ENCODE measurements at places on chromosomes 7 and 10. TPM values are rescaled to one million over a fixed set of nuclear protein-coding genes. Genes with fewer than 3 reads are reported as not detected.
A peak's percentile ranks its signal among the peaks of the same experiment; 100 is the strongest.

The GARIN1A gene
- 3.4 TPM for total RNA-seq

The PDK4 gene
- 797 TPM for total RNA-seq

DNA sequence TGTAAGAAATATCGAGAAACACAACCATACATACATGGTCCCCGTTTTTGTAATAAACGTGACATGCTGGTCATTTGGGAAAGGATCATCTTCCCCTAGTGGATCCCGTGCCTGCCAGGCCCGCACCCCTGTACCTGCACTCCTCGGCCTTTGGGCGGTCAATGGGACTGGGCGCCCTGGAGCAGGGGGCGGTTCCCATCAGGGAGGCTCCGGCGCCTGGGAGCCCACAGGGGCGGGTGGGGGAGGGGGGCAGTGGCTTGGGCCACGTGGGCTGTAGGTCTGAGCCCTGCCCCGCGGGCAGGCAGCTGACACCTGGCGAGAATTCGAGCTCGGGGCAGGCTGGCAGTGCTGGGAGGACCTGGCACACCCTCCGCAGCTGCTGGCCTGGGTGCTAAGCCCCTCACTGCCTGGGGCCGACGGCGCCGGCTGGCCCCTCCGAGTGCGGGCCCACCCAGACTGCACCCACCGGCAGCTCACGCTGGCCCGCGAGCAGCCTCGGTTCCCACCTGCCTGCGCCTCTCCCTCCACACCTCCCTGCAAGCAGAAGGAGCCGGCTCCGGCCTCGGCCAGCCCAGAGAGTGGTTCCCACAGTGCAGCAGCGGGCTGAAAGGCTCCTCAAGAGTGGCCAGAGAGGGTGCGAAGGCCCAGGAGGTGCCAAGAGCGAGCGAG is 361.6 kb upstream of the GRM3 start:
- no peak for DNase-seq

The LRRC4 gene
- total RNA-seq = 3.2 TPM

GRCh38 chr7:137130751-137131158 is 212.8 kb downstream of the PTN start:
- DNase-seq = no peak

- DNase-seq = no peak
Observed at GRCh38 chr7:18268571-18268970, 227.0 kb upstream of the HDAC9 start.

The PDE1C gene
- total RNA-seq = 30.1 TPM

DNA sequence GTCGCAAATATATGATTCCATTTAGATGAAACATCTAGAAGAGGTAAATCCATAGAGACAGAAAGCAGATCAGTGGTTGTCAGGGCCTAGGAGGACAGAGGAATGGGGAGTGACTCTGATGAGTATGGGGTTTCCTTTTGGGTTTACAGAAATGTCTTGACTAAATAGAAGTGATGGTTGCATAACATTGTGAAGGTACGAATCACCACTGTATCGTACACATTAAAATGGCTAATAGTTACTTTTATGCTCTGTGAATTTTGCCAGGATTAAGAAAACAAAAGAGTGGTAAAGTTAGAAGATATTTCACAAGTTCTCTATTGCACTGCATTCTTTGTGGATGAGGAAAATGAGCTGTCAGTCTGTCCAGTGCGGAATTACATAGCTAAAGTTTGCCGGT is 407.4 kb downstream of the KCNMA1 start:
- DNase-seq = no peak

GRCh38 chr10:43955002-43955596 is 306.4 kb upstream of the ZNF32 start:
- no peak for DNase-seq

The HNRNPA2B1 gene
- total RNA-seq = 168 TPM

The PON3 gene
- total RNA-seq = 8.5 TPM

GRCh38 chr7:15176089-15176488 is 273.5 kb upstream of the DGKB start:
- no peak for DNase-seq

The MYL10 gene
- not detected for total RNA-seq

DNA sequence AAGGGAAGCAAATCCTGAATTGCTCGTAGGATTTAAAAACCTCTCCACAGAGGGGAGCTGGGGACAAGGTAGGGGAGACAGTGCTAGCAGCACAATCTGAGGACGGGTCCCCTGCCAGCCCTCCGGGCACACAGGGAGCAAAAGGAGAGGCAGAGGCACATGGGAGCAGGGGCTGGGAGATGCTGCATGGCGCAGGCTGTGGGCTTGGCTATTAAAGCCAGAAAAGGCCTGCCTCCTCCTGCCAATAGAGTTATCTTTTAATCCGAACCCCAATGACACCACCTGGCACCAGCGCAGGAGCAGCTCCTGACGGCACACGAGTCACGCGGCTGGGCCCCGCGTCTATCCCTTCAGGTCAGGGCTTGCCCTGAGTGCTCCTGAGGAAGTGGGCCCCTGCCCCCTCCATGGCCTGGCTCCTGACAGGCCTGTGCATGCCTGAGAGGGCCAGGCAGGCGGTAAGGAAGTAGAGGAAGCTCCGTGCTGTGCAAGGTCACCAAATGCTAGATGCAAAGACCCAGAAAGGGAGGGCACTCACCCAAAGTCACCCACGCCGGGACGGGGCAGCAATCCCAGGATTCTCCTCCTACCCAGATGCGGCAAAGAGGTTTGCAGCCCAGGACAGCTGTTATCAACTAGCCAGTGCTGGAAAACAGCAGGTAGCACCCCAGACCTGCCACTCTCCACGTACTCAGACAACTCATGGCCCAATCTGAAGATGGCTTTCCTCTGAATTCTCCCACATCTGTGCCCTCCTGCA is 28.1 kb downstream of the DLG5 start:
- DNase-seq = peak; percentile 92

DNA sequence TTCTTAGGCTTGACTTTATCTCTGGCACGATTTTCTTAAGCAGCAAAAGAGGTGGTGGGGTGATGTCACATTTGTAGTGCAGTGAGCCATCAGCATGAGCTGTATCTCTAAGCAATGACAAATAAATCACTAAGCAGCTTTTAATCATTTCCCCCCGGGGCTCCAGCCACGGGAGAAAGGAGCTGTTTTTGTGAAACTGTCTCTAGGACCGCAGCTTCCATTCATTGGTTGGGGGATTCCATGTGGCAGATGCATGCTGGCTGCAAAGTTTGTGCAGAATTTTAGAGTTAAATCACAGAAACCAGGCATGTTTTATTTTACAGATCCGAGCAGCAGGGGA is 464 bp downstream of the KIAA1217 start:
- no peak for DNase-seq

- no peak for DNase-seq
Observed at GRCh38 chr7:100806276-100806675, 21.0 kb downstream of the EPHB4 start.

- no peak for DNase-seq
Observed at GRCh38 chr10:12631216-12631615, 281.9 kb downstream of the CAMK1D start.

DNA sequence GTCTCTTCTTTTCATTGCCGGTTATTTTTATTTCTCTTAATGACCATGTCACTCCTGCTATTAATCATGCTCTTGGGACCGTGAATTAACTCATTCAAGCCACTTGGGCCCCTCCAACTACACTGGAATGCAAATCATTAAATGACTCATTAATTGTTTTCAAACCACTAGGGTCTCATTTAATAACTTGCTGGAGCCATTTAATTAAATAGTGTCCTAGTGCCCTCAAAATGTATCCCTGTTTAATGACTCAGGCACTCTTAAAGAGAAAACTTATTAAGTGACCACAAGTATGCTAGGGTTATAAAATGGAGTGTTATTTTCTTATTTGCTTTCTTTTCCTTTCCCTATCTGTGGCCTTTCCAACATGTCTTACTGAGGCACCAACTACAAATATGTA is 73.0 kb downstream of the PLXDC2 start:
- no peak for DNase-seq

DNA sequence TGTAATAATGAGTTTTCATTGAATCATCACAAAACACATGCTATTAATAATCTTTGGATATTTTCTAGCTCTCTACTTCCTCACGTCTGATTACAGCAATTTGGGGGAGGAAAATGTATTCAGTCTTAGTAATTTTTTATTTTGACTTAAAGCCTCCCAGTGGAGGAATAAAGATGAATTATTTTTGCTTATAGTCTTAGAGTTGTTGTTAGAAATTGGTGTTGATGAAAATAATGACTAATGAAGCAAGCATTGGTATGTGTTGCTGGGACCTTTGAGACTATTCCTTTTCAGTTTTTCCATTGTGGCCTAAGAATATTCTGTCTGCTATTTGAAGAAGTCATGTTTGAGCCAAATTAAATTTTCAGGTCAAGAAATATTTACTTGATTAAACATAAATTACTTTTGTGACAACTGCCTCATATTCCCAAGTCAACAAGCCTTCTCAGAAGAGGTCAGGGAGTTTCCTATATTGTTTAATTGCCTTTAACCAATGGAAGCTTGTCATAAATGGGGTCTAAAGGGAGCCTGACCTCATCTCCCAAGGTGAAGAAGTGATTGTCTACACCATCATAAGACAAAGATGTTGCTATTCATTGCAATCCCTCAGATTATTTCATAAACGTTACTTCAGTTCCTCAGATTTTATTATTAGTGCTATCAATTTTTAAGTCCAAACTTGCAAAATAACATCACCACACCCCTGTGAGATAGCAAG is 90.0 kb downstream of the ST7 start:
- no peak for DNase-seq

GRCh38 chr7:28606421-28606820 is 194.1 kb downstream of the CREB5 start:
- no peak for DNase-seq

DNA sequence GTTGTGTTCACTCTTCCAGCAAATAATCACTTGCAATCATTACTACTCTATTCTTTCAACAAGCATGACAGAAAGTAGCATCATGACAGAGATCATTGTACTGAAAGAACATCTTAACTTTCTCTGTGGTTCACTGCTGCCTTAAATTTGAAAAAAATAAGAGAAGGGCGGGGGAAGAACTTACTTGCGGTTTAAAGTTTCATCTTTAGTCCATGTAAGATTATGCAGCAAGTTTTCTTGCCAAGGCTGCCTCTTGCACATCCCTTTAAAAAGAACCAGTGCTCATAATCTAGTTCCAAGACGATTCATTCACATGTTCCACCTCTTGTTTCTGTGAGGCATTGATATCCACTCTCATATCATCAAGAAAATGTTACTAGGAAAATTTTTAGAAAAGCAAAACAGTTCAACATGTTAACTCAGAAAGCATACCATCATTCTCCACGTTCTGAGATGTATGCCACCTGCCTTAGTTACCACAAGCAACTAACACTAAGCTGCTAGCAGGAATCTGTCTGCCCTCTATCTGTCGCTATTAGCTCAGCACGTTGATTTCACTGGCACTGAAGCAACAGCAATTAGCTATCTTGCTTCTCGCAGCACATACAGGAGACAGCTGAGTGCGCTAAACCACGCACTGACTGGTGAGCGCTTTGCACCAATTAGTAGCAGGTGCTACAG is at the start of gene PCDH15:
Gene PCDH15, minus strand, starts transcription at position 491 of the 681 bp plus-strand sequence. CDS start 136,969 bp downstream, outside the sequence.
- no peak for DNase-seq

Measured in breast epithelium (tissue), 4 donors.